ENCODE measurements at places on chromosomes 12 and 14. TPM values are rescaled to one million over a fixed set of nuclear protein-coding genes. Genes with fewer than 3 reads are reported as not detected.

GRCh38 chr14:85622986-85623685 lies 93.2 kb downstream of the FLRT2 start:
- no peak for DNase-seq

DNA sequence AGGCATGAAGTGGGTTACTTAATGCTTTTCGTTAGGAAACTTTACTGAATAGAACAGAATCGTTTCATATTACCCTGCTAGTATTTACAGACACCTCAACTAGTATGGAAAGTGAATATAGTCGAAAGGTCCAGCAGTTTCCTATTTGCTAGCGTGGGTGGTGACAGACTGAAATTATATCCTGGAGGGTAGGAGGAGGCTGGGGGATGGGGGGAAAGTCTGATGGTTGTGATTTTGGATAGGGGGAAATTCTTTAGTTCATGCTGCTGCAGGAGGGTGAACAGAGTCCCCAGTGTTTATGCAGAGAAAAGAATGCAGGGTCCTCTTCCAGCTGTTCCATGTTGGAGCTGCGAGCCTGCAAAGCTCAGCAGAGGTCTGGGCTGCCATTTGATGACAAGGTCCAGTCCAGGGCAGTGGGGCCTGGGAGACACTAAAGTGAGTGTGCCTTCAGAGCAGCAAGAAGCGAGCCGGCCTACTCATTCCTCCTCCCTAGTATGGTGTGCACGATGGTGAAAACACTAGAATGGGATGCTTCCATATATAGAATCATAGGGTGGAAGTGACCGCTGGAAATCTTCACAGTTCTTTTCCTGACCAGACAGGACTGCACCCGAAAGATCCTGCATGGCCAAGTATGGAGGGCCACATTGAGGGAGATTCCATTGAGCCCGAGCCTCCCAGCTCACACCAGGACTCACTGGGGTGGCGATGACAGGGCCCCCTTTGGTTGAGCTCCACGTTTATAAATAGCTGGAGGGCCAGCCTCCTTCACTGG lies 2.1 kb downstream of the SAMD4A start:
- DNase-seq: no peak

TPPP2 gene
- total RNA-seq: 4.6 TPM

DNA sequence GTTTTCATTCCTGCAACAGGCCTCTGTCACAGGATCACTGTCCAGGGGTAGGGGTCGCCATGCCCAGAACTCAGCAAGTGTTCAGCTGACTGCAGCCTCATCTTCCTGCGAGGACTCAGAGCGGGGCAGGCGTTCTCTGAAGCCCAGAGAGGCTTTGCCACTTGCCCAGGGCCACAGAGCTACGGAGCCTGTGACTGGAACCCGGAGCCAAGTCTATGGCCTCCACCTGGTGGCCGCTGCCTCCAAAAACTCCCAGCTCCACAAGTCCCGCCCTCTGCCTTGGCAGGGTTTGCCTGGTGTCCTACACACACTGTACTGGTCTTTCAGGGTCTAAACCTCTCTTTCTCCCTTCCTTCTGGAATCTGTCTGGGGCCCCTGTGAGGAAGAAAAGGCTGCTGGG lies 8.7 kb upstream of the PPP1R13B start:
- no peak for DNase-seq

POTEG gene
- not detected for total RNA-seq

DNA sequence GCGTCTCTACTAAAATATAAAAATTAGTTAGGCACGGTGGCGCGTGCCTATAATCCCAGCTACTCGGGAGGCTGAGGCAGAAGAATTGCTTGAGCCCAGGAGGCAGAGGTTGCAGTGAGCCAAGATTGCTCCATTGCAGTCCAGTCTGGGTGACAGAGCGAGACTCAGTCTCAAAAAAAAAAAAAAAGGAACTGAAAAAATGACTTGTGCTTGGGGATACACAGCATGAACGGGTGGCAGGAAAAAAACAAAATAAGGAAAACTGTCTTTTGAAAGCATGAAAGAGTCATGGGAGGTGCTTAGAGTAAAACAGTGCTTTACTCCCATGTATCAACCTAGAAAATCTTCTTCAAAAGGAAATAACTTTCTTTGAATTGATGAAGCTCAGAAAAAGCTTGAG lies 80.8 kb downstream of the TMTC1 start:
- no peak for DNase-seq

COCH gene
- 0.33 TPM for total RNA-seq

- DNase-seq: no peak
Observed at GRCh38 chr12:94783862-94784261, 133.5 kb upstream of the TMCC3 start.

CNOT2 gene
- 22.0 TPM for total RNA-seq

DNA sequence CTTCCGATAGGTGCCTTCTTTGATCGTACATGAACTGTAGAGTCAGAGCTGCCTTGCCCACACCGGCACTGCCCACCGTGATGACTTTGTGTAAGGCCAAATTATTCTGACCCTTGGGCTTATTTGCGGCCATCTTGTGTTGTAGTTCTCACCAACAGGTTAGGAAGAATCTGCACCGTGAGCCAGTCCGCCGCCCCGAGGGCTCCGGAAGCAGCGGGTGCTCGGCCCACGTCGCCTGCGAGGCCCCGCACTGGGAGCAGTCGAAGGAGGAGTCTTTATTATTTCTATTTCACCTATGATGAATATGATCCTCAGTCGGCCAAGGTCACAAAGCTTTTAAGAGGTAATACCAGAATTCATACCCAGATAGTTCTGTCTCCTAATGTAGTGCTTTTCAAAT lies 70.6 kb upstream of the SYT1 start:
- DNase-seq: no peak

KCNA5 gene
- total RNA-seq: 0.05 TPM
